Omental fat pad (tissue), 4 donors: ENCODE measurements at places on chromosomes 3 and 15. TPM values are rescaled to one million over a fixed set of nuclear protein-coding genes. Genes with fewer than 3 reads are reported as not detected.

TSC22D2 gene
- 15.9 TPM for total RNA-seq

CDHR4 gene
- total RNA-seq = 6.0 TPM

KCNH8 gene
- not detected for total RNA-seq

SCG3 gene
- 0.47 TPM for total RNA-seq

TLR9 gene
- not detected for total RNA-seq

DPH6 gene
- 14.9 TPM for total RNA-seq

HYAL1 gene
- 16.9 TPM for total RNA-seq

MYO1E gene
- total RNA-seq = 193 TPM

TEX9 gene
- 1.9 TPM for total RNA-seq

GASK1A gene
- total RNA-seq = 39.9 TPM

PARP9 gene
- total RNA-seq = 30.9 TPM

CHRNA7 gene
- total RNA-seq = 0.36 TPM

ANKRD34C gene
- total RNA-seq = not detected

GRCh38 chr3:56900801-56901200 is 99.1 kb upstream of the ARHGEF3 start:
- DNase-seq = no peak

- no peak for DNase-seq
These were observed 247.9 kb upstream of the STT3B start for GRCh38 chr3:31284776-31285175.

DNA sequence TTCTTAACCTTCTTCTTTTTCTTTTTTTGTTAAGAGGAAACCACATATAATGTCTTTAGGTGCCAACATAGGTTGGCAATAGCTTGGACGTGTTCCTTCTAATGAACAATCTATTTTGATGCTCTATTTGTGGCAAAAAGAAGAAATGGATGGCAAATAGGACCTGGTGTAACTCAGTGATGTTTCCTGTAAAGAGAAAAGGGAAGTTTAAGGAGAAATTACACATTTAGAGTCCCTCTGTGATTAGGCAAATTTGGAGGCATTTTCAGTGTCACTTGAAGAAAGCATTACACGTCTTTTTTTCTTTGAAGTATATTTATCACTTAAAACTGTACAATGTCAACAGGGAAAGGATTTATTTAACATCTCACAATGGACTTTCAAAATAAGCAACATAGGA is 327.1 kb downstream of the ZIC1 start:
- no peak for DNase-seq

DNA sequence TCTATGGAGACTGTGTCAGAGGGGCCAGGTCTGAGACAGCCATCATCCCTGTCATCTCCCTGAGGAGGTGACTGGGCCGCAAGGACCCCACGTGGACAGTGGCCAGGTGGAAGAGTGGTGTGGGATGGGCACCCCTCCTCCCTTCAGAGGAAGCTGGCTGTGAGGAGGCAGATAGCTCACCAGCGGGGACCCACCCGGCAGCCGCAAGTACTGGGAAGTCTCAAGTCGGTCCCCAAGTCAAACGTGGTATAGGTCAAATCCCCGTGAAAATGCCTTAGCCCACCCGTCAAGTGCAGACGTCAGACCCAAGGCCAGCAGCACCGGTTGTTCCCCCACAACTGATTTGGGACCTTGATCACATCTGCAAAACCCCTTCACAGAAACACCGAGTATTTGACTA is 12.3 kb upstream of the KLF13 start:
- peak; percentile 18 for DNase-seq

DNA sequence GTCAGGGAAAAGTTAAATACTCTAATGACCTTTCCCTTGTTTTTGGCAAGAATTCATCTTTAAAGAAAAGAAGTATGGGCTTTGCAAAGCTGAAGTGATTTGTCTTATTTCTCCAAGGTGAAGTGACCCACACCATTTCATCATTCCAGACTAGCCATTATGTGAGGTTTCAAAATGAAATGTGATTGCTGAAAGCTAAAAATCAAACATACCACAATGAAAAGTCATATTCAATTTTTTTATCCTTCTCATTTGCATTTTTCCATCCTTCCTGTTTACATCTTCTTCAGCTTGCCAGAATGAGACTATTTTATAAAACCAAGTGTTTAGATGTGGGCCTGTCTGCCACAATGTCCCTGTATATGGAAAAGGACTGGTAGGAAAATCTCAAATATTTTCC is 142.3 kb upstream of the STRIT1 start:
- no peak for DNase-seq

- DNase-seq = no peak
These were observed 18.9 kb downstream of the NR1I2 start for GRCh38 chr3:119800844-119801243.

DNA sequence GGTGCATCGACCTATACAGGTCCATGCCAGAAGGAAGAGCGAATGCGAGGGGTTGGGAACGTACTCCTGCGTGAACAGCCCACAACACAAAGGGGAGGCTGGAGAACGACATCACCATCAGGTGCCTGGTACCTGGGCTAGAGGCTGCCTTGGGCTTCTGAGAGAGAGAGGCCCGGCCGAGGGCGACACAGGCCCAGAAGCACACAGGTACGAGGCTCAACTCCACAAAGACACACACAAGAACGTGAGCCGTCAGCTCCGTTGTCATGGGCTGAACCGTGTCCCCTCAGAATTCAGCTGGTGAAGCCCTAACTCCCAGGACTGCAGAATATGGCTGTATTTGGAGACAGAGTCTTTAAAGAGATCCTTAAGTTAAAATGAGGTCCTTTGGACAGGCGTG is 134.3 kb downstream of the ATP10A start:
- no peak for DNase-seq

- DNase-seq = no peak
These were observed 251.2 kb upstream of the UBE2E2 start for GRCh38 chr3:22951910-22952309.

GRCh38 chr3:156633335-156633734 is 41.1 kb upstream of the TIPARP start:
- DNase-seq = no peak

- DNase-seq = no peak
These were observed 6.8 kb upstream of the ZNF770 start for GRCh38 chr15:34994925-34995324.

GRCh38 chr3:6392123-6392522 is 468.8 kb upstream of the GRM7 start:
- no peak for DNase-seq

DNA sequence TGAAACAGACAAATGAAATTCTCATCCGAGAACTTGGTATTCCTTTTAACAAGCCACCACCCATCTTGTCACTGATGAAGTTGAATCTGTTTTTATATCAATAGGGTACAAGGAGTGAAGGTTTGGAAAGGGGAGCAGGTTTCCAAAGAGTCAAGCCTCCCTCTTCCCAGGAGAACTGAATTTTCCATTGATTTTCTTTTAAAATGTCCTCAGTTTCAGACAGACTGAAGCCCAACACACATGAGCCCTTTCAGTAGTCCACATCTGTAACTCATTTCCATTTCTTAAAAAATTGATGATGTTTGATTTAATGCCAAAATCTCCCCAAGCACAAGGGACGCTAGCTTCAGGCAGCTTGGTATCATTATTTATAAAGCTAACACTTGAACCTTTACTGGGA is 187.7 kb downstream of the FOXB1 start:
- no peak for DNase-seq

DNA sequence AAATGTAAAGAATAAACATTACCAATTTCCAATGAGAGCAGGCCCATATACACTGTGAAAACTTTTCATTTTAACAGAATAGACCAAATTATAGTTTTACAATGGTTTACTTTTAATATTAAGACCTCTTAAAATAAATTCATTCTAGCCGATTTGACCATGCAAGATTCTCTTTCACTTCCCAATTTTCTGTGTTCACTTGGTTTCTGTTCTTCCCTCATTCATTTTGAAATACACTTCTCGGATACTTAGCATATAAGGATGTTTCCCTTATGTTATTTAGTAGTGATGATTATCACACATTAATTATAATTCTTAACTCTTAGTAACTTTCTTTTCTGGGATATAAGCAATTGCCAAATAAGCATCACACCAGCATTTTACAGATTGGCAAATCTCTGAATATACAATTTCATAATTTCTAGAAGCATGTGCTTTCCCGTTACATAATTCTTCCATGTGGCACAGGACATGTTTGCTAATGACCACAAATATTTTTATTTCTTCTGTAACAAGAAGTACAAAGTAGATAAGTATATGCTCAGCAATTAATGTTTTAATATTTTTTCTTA is 13.9 kb downstream of the OR5H15 start:
- no peak for DNase-seq

DNA sequence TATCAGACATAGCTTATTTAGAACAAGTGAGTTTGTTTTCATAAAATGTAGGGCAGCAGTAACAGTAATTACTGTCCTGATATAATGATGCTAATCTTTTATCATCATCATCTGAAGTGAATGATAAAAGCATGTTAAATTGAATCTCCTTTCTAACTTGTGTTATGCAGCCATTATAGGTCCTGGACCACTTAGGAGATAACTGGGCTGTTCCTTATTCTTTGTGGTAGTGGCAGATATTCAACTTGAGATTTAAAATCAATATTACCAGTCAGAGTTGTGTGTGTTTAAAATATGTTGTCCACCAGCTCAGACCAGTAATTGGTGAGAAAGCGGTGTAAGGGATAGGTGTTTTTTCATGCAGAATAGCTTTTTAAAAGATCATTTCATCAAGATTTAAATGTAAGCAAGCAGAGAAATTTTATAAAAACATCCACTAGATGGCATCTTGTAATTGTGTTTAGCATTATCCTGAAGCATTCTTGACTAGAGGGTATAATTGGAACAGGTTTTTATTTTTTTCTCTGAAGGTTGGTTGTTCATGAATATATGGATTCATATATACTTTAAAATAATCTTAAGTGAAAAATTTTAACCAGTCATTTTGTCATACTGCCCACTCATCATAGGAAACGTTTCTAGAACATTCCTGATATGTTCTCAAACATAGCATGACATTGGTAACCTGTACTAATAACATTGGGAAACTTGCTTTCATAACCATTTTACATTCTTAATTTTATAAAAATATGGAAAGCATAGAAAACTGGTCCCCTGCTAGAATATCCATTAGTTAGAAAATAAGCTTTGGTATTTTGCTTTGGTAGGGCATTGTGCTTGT is 153.9 kb downstream of the BBX start:
- no peak for DNase-seq

DNA sequence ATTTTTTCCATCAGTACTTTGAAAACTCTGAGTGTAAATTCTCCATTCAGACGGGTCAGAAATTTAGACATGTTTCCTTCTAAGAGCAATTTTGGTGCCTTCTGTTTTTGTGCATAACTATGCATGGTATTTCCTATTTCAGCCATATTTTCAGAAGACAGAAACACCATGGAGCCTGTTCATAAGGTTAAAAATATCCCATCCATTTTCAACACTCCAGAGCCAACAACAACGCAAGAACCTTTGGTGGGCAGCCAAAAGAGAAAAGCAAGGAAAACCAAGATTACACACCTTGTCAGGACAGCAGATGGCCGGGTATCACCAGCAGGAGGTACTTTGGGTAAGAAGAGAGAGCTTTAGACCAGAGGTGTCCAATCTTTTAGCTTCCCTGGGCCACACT is 275.6 kb downstream of the BBX start:
- no peak for DNase-seq

GRCh38 chr3:168495270-168495669 is 399.5 kb upstream of the GOLIM4 start:
- DNase-seq = no peak

DNA sequence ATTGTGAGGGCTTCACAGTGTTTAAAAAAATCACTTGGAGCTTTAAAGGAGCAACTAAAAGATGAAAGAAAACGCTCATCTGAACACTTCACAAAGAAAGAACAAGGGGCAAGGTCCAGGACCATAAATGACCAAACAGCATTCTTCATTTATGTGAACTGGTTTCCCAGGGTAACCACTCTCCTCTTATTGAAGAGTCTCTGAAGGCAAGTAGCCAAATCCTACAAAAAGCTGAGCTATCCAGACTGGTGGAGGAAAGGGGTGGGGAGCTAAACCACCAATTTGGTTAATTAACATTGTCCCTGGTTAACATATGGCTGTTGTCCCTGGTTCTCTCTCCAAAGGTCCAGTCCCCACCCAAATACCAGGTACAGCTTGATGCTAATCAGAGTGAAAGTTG is 58.1 kb downstream of the OSBPL10 start:
- no peak for DNase-seq

- peak; percentile 90 for DNase-seq
These were observed 119.8 kb downstream of the ADCY5 start for GRCh38 chr3:123328851-123329635.

- no peak for DNase-seq
These were observed 19.1 kb upstream of the RARRES1 start for GRCh38 chr3:158751316-158751715.

- DNase-seq = no peak
These were observed 13.0 kb downstream of the ZFAND6 start for GRCh38 chr15:80072285-80072994.

GRCh38 chr3:122246199-122246598 is 62.7 kb downstream of the CASR start:
- DNase-seq = no peak

DNA sequence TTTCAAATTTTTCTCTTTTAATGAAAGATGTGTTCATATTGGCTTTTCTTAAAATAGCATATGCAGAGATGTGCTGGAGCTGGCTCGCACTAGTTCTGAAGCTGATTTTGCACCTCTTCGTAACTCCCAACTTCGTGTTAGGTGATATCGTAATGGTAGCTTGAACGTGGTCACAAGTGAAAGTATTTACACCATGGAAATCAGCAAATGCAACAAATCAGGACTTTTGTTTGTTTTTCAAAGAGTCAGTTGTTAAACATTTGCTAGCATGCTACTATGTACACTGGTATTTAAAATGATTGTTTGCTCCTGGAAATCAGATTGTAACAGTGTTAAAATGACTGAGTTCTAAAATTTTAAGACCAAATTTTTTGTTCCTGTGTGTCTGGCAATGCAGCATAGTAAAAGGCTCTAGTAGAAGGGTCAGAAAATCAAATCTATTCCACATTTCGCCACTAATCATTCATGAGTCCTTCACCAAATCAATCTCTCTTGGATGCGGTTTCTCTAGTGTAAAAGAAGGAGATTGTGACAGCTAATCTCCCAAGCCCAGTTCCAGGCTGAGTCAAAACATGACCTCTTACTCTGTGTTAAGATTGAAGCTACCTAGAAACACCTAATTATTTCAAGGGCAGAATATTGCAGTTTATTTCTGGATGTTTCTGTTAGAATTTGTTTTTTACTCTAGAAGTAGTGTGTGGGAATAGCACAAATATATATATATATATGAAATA is 34.3 kb upstream of the CMC1 start:
- no peak for DNase-seq

GRCh38 chr3:190790185-190790584 is 72.3 kb downstream of the GMNC start:
- no peak for DNase-seq

- no peak for DNase-seq
These were observed 557.9 kb downstream of the DIPK2A start for GRCh38 chr3:144529566-144529965.

GRCh38 chr15:101368086-101368780 is 73.2 kb upstream of the SNRPA1 start:
- DNase-seq = no peak

DNA sequence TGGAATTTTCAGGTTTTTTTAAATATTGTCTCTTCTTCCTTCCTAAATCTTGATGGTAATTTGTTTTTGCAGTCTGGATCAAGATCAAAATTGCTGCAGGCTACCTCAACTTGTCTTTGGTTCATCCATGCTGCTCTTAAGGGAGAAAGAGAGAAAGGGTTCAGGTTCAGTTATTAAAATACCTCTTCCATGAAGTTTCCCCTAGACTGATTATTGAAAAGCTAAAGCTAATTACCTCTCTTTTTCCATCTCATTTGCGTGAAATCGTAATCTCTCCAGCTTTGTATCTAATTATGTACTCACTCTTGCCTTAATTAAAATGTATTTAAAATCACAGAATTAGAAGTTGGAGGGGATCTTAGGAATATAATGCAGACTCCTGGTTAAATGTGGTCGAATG is 52.7 kb downstream of the SLC28A2 start:
- DNase-seq = no peak
